Endodermal cell (in vitro differentiated cells): ENCODE measurements at places on chromosomes 3 and 15.

GRCh38 chr3:29310865-29311264 is 30.0 kb downstream of the RBMS3 start:
- no peak for DNase-seq

DNA sequence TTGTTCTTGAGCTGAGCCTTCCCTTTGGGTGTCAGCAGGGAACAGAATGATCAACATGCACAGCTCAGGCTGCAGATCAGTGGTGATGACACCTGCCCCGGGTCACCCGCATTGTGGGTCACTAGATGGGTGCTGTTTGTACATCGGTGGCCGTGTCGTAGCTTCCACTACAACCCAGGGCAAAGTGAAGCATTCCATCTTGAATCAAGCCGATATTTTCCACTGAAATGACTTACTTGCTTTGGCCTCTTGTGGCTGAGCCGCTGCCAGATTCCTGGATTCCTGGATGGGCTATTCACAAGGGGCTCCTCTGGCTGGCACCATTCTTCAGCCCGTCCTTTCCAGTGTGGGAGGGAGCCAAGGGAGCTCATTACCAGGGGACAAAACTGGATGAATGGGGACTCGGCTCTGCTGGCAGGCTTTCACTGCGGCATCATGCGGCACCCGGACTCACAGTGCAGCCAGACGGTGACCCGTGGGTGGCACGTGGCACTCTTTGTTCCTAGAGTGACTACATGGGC is 65.6 kb downstream of the SLCO3A1 start:
- DNase-seq, result no peak

DNA sequence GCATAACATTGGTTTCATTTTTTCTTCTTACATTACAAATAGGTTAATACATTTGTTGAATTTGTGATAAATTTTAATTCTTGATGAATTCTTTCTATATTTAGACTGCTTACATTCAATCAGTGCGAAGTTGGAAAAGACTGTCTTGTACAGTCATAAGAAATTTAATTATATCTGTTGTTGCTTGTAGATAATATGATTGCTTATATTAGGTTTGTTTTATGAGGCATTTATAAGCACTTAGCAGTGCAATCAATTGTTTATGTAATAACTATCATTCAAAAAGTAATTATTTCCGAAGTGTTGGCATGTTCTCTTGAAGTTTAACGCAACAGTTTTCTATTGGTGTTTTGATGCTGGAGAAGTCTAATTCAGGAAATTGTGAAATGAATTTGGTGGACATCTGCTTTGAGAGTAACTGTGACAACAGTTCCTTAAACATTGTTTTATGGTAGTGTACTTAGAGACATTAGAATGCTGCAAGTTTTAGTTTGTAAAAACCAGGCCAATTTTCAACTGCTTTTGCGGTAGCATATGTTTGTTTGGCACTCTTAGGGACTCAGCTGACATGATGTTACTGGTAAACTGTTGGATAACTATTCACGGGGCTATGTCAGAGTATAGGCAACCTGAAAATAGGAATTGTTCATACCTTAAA is 99.7 kb downstream of the NAALADL2 start:
- no peak for DNase-seq

DNA sequence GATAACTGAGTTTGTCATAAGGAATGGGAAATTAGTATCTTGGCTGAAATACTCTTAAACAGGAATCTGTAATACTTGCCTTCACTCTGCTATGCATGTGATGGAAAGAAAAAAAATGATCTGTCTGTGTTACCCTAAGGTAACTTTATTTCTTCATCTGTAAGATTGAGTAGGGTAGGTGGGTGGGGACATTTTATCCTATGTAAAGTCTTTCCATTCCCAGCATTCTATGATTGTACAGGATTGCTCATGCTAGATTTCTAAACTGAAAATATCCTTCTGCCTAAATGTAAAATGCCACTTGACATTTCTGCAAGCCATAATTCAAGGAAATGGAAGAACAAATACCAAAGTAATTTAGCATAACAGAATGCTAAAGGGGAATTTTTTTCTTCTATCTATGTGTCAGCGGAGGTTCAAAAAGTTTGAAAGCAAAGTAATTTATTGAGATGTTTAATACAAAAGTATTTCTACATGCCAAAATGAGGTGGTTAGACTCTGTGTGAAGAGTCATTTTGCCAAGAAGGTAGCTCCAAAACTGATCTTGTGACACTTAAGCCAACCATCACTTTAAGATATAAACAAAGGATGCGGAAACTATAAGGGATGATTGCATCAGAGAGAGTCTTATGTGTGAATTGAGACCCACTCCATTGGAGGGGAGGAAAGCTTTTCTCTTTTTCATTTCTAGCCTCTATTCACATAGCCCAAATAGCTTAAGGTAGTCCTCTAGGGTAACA is 46.6 kb upstream of the SERPINI2 start:
- no peak for DNase-seq

- DNase-seq, result no peak
Measured at GRCh38 chr3:23129817-23130216, 73.3 kb upstream of the UBE2E2 start.

- DNase-seq, result no peak
Measured at GRCh38 chr3:20760981-20761380, 575.0 kb upstream of the SGO1 start.

GRCh38 chr3:174959556-174960065 is 100.5 kb downstream of the NAALADL2 start:
- DNase-seq, result no peak

DNA sequence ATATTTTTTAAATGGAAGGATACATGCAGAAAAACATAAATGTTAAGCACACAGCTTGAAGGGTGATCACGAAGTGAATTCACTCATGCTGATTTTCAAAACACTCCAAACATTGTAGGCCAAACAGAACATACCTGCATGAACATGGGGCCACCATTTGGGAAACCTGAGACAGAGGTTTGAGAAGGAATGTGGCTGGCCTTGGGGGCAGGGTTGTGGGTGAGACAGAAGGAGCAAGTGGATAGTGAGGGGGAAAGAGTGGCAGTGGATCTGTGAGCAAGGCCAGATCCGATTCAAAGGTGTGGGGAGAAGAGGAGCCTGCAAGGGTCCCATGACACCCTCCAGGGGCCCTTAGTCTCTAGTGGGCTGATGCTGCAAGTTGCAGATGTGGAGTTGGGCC is 94.9 kb downstream of the HMG20A start:
- DNase-seq, result no peak

DNA sequence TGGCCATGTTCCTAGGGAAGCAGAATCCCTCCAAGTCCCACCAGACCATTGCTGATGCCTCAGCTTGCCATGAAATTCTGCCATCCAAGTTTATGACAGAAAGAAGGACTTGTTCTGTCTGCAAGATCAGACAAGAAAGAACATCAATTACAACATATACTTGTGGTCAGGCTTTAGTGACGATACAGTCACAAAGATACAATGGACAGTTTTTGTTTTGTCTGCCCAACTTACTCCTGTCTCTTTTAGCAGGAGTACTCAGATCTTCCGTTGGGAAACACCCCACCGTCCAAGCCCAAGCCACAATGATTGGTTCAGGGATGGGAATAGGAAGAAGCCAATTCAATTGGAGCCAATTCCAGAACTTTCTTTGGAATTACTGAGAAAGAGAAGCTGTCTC is 15.7 kb downstream of the KLHL6 start:
- DNase-seq, result no peak

DNA sequence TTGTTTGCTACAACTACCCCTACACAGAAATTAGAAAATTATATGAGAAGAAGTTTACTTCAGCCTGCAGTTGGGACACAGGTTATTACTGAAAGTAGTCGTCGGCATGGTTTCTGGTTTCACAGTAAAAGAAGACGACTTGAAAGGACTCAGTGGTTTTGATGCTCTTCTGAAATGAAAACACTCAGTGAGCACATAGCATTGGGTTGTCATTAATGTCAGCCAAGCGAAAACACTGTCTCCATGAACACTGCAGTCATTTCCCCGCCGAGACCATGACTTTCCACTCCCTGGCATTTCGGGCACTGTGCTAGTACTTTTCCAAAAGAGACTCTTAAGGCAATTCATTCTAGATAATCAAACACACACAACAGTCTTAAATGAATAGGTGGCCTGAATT is 69.2 kb upstream of the ICE2 start:
- no peak for DNase-seq

- no peak for DNase-seq
Measured at GRCh38 chr3:8204853-8205650, 296.6 kb upstream of the LMCD1 start.

DNA sequence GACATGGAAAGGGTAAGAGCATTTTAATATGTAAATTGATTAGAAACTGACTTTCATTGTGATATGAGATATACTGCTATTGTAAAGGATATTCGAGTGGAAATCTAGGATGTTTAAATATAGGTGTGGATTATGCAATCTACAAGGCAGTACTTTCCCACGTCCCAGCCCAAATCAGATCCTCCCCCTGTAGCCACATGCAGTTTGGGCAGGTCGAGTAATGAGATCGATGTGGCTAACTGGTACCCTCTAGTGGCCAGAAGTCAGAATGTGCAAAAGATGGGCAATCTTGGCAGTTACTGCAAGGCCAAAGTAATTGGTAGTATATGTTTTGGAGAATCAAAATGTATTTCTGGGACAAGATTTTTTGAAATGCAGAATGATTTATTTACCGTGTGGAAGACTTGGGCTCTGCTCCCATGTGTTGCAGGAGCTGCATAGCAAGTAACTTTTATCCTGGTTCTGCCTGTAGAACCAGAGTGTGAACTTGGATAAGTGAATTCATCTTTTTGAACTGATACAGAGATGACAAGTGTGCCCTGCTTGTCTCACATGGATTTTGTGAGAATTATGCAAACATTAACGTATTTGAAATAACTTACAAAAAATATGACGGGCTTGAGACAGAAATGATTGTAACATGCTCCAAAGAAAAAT is 94.5 kb upstream of the ADAMTSL3 start:
- DNase-seq, result peak; percentile 89

GRCh38 chr3:16064642-16065414 is 109.7 kb upstream of the GALNT15 start:
- no peak for DNase-seq

DNA sequence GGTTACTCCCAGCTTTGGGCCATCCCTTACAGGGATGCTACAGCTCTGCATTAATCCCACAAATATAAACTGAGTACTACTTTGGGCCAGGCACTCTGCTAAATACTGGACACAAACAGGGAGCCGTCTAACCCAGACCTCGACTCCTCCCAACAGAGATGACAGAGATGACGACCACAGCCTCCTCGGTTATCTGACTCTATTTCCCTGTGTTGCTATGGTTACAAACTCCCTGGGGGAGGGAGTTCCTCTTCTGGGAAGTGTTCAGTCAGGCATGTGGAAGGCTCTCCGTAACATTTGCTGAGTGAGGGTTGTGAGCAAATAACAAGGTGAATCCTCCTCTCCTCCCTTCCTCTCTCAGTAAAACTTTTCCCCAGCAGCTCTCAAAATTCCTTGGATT is 6.7 kb upstream of the CMTM7 start:
- no peak for DNase-seq

DNA sequence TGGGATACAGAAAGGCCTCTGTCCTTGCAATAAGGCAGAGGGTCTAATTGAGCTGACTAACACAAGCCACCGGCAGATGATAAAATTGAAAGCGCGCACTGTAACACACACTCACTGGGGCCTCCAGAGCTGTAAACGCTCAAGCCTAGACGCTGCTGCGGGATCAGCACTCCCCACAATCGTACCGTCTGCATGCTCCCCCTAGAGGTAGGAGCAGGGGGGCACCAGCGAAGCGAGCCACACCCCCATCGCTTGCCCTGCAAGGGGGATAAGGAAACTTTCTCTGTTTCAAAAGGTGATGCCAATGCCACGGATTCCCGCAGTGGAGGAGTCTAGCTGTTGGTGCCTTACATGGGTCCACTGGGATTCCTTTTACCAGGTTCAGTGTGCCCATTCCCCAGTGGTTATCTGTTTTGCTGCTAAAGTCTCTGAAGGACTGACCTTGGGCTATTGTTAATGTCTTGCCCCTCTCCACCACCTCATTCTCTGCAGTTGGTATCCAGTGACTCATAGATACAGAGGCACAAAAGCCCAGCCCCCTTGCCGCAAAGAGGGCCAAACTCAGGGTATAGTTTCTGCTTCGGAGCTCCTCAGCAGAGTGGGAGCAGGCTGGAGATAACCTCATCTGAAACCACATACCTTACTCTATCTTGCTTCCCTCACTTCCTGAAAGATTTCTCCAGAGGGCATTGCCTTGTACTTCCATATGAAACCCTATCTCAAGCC is 139.3 kb upstream of the KBTBD8 start:
- peak; percentile 91 for DNase-seq

GRCh38 chr3:145058483-145058882 is 1086.9 kb downstream of the DIPK2A start:
- no peak for DNase-seq

- DNase-seq, result no peak
Measured at GRCh38 chr3:14175383-14176037, 2.9 kb downstream of the XPC start.

DNA sequence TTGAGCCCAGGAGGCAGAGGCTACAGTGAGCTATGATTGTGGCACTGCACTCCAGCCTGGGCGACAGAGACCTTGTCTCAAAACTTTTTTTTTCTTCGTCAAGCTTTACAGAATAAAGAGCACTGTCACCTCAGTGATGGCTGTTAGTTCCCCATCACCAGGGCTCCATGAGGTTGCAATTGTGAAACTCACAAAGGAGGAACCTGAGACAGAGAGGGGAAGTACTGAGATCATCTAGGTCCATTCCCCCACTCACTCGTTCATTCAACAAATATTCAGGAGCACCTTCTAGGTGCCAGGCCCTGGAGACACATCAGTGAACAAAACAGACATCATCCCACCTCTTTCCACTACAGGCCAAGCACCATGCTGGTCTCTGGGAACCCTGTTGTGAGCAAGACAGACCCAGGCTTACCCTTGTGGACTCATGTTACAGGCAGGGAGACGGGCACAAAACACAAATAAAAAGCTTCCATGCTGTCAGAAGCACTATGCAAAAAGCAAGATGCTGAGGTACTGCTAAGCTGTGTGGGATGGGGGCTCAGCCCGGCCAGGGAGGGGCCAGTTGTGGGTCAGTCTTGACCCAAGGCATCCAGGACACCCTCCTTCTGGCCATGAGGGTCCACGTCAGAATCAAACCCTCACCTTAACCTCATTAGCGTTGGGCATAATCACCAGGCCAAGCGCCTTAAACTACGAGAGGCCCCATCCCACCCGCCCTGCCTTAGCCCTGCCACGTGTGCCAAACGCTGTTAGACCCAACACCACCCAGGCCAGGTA is 2.1 kb upstream of the RHO start:
- DNase-seq, result no peak

GRCh38 chr15:75348034-75348561 is 1.3 kb downstream of the NEIL1 start:
- no peak for DNase-seq

GRCh38 chr15:65400760-65401610 is 21.8 kb downstream of the IGDCC4 start:
- peak; percentile 97 for DNase-seq

- DNase-seq, result peak; percentile 65
Measured at GRCh38 chr3:73556520-73557372, 68.0 kb downstream of the PDZRN3 start.

GRCh38 chr3:31106912-31107311 is 212.5 kb upstream of the GADL1 start:
- DNase-seq, result no peak

- no peak for DNase-seq
Measured at GRCh38 chr3:32882603-32883025, 64.8 kb downstream of the TRIM71 start.
